ENCODE measurements at places on chromosomes 12 and 14. TPM values are rescaled to one million over a fixed set of nuclear protein-coding genes. Genes with fewer than 3 reads are reported as not detected.

LAG3 gene
- total RNA-seq = 0.57 TPM

- DNase-seq = no peak
These were observed at the start of gene ST8SIA1 for GRCh38 chr12:22334410-22335100. Gene ST8SIA1, minus strand, starts transcription at chr12:22334707. Its CDS starts 475 bp downstream, at chr12:22334232.

- DNase-seq = no peak
These were observed 28.8 kb downstream of the P2RX4 start for GRCh38 chr12:121238604-121239350.

CLEC7A gene
- 2.6 TPM for total RNA-seq

GRCh38 chr14:100297320-100298300 is 8.6 kb downstream of the SLC25A29 start:
- peak; percentile 88 for DNase-seq

TAS2R13 gene
- total RNA-seq = 1.0 TPM
